ENCODE measurements at places on chromosomes 2 and 18.

- DNase-seq, result no peak
Measured at GRCh38 chr2:157180359-157180758, 77.1 kb upstream of the GALNT5 start.

GRCh38 chr18:63817441-63818051, 42.3 kb downstream of the SERPINB7 start:
- DNase-seq, result no peak

GRCh38 chr2:127094509-127095366, 12.2 kb downstream of the BIN1 start:
- DNase-seq, result peak; percentile 53

GRCh38 chr2:223319601-223320000, 267.6 kb downstream of the KCNE4 start:
- no peak for DNase-seq

DNA sequence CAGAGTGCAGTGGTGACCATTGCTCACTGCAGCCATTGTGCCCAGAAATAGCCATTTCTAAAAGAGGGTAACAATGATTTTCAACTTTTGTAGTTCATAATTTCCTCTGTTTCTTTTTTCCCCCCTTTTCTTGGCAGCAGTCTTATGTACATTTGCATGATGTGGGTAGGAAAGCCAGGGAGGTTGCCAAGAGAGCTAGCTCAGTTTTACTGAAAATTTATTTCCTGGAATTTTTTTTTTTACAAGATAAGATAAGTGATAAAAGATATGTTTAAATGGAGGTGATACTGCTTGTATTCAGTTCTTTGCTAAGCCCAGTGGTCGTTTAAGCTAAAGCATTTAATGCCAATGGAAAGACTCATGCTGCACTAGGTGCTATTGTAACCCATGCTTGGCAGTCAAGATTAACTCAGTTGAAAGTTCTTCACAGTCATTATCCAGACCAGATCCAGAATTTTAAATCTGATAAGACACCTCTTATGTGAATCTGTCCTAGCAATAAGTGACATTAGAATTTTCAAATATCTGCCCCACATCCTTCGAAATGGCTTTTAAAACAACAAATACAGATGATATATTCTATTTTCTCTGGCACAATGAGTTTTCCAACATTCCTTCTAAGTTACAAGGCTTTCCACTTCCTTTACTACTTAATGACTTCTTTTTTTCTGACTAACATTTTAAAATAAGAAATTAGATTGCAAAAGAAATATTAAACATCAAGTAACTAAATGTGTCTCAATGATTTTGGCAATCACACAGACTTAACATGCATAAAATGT, 4.4 kb upstream of the ATP8B1 start:
- no peak for DNase-seq

Data from pons (tissue), 1 donor.